ENCODE measurements at places on chromosomes 6 and 20.

DNA sequence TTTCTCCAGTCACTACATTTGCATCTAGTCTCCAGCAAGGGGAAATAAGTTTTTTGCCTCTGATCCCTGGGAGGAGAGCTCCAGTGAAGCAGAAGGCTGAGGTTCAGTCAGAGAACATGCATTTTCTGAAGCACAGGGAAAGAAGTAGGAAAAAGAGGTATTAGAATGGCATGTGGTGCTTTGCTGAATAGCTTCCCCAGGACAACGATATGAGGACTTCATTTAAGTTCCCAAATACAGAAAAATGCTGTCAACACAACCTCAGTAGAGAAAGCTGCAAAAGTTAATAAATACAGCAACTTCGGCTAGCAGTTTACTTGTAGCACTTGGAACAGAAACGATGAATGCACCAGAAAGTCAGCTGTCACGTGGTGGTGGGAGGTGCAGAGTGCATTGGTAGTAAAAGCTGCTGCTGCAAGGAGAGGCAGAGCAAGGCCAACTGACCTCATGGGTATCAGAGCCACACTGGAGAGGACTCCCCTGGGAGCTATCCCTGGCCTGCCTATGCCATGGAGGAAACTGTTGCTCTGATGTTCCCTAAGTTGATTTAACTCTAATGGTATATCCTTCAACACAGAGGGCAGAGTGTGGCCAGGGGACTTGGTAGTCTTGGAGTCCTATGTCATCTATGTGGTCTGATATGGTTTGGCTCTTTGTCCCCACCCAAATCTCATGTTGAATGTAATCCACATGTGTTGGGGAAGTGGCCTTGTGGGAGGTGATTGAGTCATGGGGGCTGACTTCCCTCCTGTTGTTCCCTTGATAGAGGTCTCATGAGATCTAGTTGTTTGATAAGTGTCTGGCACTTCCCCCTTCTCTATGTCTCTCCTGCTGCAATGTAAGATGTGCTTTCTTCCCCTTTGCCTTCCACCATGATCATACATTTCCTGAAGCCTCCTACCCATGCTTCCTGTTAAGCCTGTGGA, 85.9 kb downstream of the ADTRP start:
- no peak for DNase-seq

DNA sequence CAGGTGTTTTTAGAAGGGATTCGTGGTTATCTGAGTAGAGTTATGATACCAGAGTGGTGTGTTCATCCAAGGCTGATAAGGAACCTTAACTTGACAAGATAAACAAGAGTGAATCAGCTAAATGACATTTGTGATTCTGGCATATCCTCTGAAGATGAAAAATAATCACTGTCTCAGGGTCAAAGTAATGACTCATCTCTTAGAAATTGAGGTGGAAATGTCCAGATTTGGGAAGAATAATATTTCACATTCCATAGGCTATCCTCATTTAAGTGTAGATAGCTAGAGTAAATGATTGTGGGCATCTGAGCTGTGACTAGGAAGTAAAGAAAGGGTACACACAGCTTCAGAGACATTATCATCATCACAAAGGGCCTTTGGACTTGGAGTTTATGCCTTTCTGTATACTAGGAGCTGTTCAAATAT, 255.7 kb downstream of the GJA1 start:
- no peak for DNase-seq

DNA sequence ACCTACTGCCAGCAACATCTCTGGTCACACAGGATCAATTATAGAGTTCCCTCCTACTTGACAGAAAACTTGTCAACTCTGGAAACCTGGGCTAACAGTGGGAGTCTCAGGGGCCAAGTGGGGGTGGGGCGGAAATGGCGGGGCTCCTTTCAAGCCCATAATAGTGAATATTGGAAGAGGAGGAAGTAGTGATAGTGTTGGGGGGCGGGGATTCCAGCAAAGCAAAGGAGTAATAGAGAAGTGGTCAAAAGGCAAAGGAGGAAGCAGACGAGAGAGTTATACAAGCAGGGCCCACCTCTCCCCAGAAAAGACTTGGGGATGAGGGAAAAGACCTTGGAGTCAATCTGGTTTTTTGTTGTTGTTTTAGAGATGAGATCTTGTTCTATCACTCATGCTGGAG, 2.1 kb downstream of the DEF6 start:
- no peak for DNase-seq

GRCh38 chr6:165684333-165684732, 21.3 kb upstream of the PDE10A start:
- no peak for DNase-seq

GRCh38 chr6:106763361-106763760, 134.0 kb downstream of the QRSL1 start:
- DNase-seq: no peak

DNA sequence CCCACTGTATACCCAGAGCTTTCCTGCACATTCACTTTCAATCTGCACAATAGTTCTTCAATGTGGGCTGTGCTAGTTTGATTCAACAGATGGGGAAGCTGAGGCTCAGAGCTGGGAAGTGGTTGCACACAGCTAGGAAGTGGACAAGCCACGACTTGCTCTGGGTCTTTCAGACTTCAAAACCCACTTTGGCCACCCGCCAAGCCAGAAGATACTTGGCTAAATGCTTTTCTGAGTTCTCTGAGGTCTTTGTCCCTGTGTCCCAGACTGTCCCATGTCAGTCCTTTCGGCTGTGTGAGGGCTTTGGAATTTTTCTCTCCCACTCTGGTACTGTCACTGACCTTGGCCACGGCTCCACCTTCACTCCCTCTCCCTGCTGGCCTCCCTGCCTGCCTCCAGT, 10.6 kb downstream of the PDYN start:
- DNase-seq: no peak

DNA sequence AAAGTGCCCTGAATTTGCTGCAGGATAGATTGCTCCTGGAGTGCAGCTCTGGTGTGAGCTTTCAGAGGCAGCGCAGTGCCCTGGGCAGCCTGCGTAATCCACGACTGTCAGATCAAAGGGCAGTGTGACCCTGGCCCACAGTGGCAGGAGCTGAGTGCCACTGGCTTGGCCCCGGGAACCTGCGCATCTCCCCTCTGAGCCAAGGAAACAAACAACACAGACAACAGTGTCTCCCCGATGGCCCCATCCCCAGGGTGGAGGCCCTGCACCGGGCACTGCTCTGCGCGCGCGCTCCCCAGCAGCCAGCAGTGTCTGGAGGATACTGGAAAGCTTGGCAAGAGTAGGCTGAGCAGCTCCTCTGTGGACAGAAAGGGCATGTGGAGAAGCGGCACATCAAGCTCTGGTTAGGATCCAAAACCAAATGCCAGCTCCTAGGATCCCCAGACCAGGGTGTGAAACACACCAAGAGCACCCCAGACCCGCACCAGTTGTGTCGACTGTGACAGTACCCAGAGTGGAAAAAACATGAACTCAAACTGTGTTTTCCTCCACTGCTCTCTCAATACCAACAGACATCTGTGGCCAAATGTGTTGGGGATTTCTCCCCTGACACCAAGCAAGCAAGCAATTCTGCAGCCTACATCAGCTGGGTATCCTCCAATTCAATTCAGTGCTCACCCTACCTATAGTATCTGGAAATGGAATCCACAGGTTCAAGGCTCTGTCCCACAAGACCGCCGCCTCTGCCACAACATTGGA, 26.7 kb downstream of the RBCK1 start:
- no peak for DNase-seq

GRCh38 chr20:3753098-3753497, 14.5 kb downstream of the ADISSP start:
- DNase-seq: peak; percentile 73

GRCh38 chr20:55704458-55704857, 300.9 kb downstream of the CBLN4 start:
- no peak for DNase-seq

- DNase-seq: no peak
Measured at GRCh38 chr6:81633391-81633790, 119.1 kb downstream of the TENT5A start.

- DNase-seq: no peak
Measured at GRCh38 chr6:83126223-83126622, 58.8 kb downstream of the DOP1A start.

DNA sequence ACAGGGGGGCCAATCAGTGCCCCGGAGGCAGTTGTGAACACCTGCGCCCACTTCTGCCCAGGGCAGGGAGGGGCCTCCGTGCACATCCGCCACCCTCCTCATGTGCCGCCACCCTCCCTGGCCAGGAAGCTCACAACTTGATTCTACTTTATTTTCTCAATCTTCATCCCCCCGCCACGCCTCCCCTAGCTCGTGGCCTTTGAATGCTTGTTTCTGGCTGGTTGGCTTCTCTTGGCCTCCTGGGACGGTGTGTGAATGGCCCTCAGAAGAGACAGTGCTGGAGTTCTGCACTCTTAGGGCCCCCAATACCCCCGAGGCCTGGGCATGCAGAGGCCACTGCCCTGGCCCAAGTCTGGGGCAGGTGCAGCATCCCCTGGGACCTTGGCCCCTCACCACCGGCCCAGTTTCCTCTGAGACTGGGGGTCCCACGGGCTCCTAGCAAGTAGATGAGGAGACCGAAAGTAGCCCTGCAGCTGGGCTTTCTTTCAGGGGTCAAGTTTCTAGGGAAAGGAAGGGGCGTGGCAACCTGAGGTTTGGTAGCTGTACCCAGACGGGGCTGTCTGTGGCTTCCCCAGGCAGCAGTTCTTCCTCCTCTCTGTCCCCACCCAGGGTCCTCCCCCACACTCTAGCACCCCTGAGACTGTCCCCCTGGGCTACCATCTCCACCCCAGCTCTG, 1.3 kb downstream of the RGS19 start:
- DNase-seq: no peak
